Activated naive CD4-positive, alpha-beta T cell treated with anti-CD3 and anti-CD28 coated beads for 36 hours (primary cell): ENCODE measurements at places on chromosomes 3 and 15. TPM values are rescaled to one million over a fixed set of nuclear protein-coding genes. Genes with fewer than 3 reads are reported as not detected.

The CADPS gene
- not detected for total RNA-seq

GRCh38 chr15:44300572-44300971 is 12.1 kb downstream of the GOLM2 start:
- no peak for DNase-seq

The GOLGA6L7 gene
- not detected for total RNA-seq

DNA sequence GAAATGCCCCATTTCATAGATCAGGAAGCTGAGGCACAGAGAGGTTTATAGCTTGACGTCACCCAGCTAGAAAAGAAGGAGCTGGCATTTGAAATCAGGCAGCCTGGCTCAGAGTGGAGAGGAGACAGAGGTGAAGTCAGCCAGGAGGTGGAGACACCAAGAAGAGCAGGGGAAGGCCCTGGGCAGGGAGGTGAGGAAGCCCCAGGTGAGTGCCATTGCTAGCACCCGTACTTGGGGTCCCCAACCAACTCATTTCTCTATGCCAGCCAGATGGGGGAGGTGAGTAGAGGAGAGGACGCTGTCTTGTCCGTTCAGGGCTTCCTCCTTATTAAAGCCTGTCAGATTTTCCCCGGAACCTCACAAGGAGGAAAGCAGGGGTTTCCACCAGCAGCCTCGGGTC is 149.6 kb upstream of the TLE3 start:
- DNase-seq, result peak; percentile 34

DNA sequence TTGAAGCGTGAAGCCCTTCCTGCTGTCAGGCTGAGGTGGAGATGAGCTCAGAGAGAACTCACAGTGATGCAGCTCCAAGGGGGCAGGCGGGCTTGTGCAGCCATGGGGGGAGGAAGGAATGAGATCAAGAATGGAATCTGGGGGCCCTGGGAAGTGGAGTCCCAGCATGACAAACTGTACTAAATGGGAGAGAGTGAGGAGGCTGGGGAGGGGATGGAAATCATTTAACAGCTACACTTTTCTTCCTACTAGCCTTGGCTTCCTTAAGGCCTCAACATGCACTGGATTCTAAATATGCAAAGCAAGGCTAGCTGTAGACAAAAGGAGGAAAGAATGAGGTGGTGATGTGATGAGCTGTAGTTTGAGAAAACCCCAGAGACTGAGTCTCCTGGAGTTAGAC is 133.9 kb downstream of the EEFSEC start:
- no peak for DNase-seq

- DNase-seq, result no peak
Measured at GRCh38 chr15:35211240-35211902, 126.3 kb upstream of the NANOGP8 start.

The SCN5A gene
- total RNA-seq, result 0.31 TPM

The CLDN1 gene
- total RNA-seq, result 0.96 TPM

DNA sequence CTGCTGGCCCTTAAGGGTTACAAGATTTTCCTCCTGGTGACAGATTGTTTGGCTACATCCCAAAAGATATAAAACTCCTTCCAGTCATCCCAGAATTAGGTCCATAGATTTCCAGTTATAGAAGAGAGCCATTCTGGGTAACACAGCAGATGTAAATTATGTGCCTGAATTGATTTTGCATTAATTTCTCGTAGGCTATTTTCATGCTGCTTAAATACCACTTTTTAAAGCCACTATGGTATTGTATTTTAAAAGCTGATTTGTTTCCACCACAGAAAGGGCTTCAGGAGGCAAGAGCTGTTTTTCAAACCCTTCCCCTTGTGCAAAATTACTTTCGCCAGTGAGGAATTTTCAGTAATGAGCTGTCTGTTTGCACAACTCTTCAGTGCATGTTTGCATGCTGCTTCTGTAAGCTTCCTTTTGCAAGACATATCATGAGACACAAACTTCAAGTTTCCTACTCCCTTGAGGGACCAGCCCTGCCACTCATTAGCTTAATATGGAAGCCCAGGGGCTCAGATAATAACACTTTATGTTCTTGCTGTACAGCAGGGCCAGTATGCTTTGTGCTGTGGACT is 105.4 kb upstream of the TNIK start:
- no peak for DNase-seq

- no peak for DNase-seq
Measured at GRCh38 chr3:71389191-71389590, 194.3 kb downstream of the FOXP1 start.

The CTXND1 gene
- total RNA-seq, result not detected

GRCh38 chr3:47758261-47759025 is 23.2 kb downstream of the SMARCC1 start:
- DNase-seq, result no peak
